HEK293T (cell line): ENCODE measurements at places on chromosomes 7 and 10.

- no peak for DNase-seq
Measured at GRCh38 chr10:9926003-9926402, 1091.7 kb upstream of the CELF2 start.

- DNase-seq, result no peak
Measured at GRCh38 chr10:48600645-48601505, 4.0 kb downstream of the ARHGAP22 start.

- DNase-seq, result no peak
Measured at GRCh38 chr7:8018961-8019360, 50.4 kb downstream of the GLCCI1 start.

DNA sequence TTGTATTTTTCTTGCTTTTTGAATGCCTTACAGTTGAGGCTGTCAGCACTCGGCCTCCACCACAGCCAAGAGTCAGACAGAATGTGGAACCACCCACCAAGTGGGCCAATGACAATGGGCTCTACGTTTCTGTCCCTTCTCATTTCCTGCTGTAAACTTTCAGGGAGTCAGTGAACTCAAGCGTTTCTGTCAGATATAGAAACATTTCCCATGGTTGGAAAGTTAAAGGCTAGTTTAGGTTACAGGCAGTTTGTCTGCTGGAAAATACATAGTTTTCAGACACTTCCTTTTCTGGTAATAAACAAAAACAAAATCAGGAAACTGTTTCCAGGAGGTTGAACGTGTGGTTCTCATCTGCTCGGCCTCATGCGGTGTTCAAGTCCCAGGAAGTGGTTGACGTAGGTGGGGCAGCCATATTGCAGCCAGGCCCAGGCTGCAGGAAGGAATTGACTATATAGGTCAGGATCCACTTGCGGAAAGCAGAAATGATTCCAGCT is 245.1 kb downstream of the CAMK1D start:
- no peak for DNase-seq

DNA sequence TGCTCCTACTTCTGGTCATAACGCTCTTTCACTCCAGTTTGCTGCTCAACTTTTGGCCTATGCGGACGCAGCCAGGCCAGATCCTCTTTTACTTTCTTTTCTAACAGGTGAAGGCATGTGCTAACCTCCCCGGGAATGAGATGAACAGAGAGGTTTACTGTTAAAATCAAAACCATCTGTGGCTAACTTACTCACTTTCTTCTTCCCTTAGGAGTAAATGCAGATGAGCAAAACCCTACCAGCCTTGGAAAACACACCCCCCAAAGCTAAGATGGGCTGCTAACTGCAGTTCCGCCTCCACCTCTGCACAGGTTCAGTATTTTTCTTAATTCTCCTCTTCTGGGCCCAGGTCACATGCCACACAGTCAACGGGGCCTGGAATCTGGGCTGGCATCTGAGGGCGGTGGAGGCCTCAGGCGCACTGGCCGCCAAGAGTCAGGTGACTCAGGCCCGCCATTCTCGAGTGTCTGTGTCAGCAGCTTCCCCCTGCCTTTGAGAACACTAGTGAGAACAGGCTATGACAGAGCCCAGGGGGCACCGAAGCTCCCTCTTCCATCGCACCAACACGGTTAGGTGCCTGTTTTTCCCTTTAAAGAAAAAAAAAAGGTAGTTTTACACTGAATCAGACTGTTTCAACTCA is 11.1 kb downstream of the FAM53B start:
- DNase-seq, result no peak

- DNase-seq, result no peak
Measured at GRCh38 chr10:61390851-61391250, 62.3 kb downstream of the TMEM26 start.

GRCh38 chr7:50978633-50979215 is 196.0 kb upstream of the GRB10 start:
- DNase-seq, result no peak

DNA sequence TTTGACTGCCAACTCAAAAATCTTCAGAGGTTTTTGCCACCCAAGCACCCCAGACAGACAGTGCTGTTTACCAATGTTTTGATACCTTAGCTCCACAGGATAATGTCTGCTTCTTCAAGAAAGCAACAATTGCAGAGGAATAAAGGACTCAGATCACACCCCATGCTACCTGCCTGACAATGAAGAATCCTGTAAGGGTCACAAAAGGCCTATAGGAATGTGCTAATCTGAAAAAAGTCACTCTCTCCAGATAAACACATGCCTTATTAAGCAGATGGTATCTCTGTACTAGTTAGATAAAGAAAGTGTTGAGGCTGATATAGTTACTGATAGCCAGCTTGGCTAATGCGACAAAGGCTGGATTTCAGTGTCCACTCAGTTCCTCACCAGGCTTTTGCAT is 1076.7 kb upstream of the SORCS1 start:
- DNase-seq, result no peak

- DNase-seq, result no peak
Measured at GRCh38 chr7:28483908-28484605, 71.7 kb downstream of the CREB5 start.

GRCh38 chr7:102262546-102262945 is 24.1 kb upstream of the SH2B2 start:
- DNase-seq, result no peak

- no peak for DNase-seq
Measured at GRCh38 chr7:21480693-21481403, 53.0 kb downstream of the SP4 start.

- DNase-seq, result no peak
Measured at GRCh38 chr7:22743014-22743413, 16.0 kb downstream of the IL6 start.

- DNase-seq, result no peak
Measured at GRCh38 chr7:157990881-157991250, 596.8 kb downstream of the PTPRN2 start.

GRCh38 chr10:86827639-86828038 is 71.2 kb downstream of the BMPR1A start:
- no peak for DNase-seq

- DNase-seq, result no peak
Measured at GRCh38 chr10:48880016-48880705, 59.5 kb downstream of the LRRC18 start.

GRCh38 chr7:86978808-86979506 is 80.5 kb downstream of the ELAPOR2 start:
- DNase-seq, result no peak

- no peak for DNase-seq
Measured at GRCh38 chr7:156895024-156895780, 2.2 kb upstream of the LMBR1 start.

GRCh38 chr10:18144928-18145327 is 4.7 kb downstream of the CACNB2 start:
- DNase-seq, result no peak

GRCh38 chr10:102904346-102904745 is 13.7 kb upstream of the CNNM2 start:
- no peak for DNase-seq

DNA sequence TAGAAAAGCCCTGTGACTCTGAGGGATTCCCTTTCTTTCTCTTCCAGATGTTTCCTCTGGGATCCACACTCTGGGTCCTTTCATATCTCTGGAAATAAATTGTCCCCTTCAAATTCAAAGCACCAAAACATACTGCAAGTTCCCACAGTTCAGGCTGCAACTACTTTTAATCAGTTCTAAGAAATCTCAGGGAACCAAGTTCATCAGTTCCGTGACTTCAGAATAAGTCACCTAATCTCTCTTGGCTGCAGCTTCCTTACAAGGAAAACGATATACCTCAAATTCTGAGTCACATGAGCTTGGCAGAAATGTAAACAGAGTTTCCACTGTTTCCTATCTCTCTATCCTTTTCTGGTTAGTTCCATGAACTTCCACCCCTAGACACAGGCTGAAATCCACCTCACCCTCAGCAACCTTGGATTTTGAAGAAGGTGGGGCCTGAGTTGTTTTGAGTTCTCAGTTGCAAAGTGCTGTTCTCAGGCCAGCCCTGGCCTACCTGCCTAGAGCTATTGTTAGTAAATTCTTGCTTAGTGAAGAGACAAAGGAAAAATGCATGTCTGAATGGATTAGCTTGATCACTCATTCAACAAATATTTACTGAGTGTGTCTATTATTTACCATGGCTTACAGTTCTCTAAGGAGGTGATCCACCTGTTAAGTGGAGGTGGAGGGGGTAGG is 59.3 kb upstream of the IL6 start:
- DNase-seq, result no peak
